ENCODE measurements at places on chromosomes 16 and 17. TPM values are rescaled to one million over a fixed set of nuclear protein-coding genes. Genes with fewer than 3 reads are reported as not detected.

DNA sequence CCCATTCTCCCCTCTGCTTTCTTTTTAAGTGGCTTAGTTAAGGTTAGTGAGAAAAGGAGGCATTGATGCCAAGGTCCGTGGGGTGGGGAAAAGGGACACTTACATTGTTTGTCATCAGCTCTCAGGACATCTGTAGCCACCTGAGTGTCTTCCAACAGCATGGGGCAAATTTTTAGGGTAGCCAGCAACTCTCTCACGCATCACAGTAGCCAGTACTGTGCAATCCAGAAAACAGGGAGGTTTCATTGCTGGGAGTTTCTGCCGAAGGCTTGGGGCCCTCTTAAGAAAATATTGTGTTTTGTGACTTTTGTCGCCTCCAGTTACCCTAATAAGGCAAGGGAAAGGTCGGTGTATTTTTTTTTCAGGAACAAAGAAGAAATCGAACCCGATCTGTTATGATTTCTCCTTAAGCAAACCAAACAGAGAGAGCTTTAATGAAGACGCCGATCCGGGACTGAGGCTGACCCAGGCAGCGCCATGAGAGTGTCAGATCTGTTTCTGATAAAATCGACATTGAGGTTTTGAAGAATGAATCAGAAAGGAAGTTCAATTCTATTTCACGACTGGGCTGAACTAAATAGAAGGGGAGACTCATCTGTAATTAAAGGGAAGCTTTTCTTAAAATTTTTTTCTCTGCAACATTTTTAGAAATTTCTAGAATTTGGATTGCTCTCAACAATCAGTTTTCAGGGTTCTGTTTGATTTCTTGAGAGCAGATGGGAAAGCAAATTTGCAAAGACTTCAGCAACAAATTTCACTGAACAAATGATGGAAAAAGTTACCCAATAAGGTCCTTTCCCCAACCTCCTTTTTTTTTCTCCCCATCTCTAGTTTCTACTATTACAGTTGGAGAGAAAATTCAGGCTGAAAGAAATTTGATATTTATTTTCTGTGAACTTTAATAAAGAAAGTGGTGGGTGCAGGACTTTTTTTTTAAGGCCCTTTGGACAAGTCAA is 144.7 kb upstream of the IRX3 start:
- DNase-seq = no peak

GRCh38 chr16:73356401-73357079 is 308.6 kb upstream of the ZFHX3 start:
- DNase-seq = no peak

GRCh38 chr16:17313085-17313611 is 157.6 kb downstream of the XYLT1 start:
- peak; percentile 84 for DNase-seq

DNA sequence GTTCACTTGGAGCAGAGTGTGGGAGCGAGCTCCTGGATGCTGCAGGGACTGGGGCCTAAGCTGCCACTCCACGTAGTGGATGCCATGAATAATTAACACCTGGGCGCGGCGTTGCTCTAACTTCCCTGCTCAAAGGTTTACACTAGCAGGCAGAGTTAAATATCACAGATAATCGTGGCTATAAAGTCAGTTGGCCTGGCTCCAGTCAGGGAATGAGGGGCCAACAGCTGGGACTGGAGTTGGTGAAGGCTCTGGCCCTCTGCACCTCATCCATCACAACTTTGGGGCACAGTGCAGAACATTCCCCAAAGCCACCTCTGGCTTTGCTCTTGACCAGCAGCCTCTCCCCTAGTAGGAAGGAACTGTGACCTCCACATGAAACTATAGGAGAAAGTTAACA is 10.9 kb downstream of the HOXB4 start:
- DNase-seq = peak; percentile 70

DNA sequence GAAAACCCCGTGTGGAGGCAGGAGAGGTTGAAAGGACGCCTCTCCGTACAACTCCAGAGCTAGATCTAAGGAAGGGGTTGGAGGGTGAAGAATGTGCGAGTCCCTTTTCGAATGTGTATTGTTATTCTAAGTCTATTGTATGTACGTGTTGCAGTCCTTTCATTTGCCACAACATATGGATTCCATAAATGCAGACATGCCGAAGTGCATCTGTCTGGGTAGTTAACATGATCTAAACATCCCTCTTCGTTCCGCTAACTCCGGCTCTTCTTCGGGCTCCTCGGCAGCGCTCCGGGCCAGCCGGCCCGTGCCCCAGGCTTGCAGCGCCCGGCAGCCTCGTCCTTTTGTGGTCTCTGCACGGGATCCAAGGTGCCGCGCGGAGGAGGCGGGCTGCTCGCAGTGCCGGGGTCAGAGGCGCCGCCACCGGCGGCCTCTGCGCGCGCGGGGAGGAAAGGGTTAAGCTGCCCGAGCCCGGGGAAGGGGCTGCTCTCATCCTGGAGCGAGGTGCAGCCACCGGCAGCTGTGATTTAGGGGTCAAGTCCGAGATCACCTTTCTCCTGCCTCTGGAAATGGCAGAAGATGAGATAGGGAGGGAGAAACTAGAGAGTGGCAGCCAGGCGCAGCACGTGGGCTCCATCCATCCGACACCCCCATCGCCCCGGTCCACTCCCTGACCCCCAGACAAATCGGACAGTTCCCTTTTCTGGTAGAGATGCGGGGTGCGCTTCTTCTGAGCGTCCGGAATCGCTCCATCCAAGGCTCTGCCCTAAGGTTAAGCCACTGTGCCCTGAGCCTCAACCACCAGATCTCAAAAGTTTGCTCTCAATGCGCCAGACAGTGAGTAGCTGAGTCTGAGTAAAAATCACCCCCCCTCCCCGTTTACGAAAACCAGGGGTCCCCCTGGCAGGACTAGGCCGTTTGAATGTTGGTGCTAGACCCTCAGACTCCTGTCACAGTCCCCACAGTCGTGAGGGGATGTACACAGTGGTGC is 15.1 kb upstream of the ZFHX3 start:
- DNase-seq = no peak

DNA sequence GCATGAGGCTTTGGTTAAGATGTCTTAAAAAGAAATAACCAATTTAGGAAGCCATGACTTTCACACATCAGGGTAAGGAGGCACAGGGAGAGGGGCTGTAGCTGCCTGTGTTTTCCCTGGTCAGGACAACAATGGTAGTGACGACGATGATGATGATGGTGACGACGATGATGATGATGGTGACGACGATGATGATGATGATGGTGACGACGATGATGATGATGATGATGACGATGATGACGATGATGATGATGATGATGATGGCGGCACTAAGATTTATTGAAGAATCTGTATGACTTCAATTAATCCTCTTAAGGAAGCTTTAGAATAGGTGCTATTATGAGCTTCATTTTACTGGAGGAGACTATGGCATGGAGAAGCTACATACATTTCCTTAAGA is 284.1 kb upstream of the TNRC6C start:
- DNase-seq = no peak

- no peak for DNase-seq
Observed at GRCh38 chr17:49845321-49845720, 2.5 kb downstream of the TAC4 start.

DNA sequence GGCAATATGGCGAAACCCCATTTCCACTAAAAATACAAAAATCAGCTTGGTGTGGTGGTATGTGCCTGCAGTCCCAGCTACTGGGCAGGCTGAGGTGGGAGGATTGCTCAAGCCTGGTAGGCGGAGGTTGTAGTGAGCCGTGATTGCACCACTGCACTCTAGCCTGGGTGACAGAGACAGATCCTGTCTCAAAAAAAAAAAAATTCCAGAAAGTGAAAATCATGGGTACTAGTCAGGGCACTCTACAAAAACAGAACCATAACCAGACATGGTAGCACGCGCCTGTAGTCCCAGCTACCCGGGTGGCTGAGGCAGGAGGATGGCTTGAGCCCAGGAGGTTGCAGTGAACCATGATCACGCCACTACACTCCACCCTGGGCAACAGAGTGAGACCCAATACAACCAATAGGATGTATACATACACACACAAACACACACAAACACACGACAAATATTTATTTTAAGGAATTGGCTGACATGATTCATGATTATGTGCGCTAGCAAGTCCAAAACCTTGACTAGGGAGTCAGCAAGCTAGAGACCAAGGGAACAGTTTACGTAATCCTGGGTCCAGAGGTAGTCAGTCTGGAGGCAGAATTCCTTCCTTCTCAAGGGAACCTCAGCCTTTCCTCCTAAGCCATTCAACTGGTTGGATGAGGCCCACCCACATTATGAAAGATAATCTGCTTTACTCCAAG is 11.6 kb upstream of the GP1BA start:
- DNase-seq = no peak

- DNase-seq = no peak
Observed at GRCh38 chr17:29433541-29433940, 43.4 kb downstream of the TAOK1 start.

DNA sequence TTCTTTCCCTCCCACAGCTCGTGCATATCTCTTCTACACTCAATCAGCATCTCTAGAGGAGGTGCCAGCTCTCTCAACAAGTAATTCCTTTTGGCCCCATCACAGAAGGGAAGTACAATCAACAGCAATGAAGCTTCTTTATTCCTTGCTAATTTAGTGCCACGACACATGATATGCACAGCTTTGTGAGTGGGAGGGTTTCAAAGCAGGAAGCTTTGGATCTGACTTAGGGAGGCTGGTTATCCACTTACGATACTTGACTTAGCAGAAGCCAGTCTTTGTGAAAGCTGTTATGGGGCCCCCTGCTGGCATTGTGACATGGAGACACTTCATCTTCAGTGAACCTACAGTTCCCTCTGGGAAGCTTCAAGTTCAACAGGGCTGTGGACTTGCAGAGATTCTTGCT is 81.0 kb downstream of the TMEM100 start:
- peak; percentile 37 for DNase-seq

The TBC1D3B gene
- 8.9 TPM for total RNA-seq

The SDF2 gene
- total RNA-seq = 51.1 TPM

The TSNAXIP1 gene
- 0.75 TPM for total RNA-seq

The IRF8 gene
- 48.7 TPM for total RNA-seq

The KRTAP4-6 gene
- not detected for total RNA-seq

The ATP2C2 gene
- total RNA-seq = 188 TPM
